ENCODE measurements at places on chromosomes 7 and 10. TPM values are rescaled to one million over a fixed set of nuclear protein-coding genes. Genes with fewer than 3 reads are reported as not detected.

PDE6C gene
- not detected for total RNA-seq

PDK4 gene
- total RNA-seq: 0.31 TPM

DNA sequence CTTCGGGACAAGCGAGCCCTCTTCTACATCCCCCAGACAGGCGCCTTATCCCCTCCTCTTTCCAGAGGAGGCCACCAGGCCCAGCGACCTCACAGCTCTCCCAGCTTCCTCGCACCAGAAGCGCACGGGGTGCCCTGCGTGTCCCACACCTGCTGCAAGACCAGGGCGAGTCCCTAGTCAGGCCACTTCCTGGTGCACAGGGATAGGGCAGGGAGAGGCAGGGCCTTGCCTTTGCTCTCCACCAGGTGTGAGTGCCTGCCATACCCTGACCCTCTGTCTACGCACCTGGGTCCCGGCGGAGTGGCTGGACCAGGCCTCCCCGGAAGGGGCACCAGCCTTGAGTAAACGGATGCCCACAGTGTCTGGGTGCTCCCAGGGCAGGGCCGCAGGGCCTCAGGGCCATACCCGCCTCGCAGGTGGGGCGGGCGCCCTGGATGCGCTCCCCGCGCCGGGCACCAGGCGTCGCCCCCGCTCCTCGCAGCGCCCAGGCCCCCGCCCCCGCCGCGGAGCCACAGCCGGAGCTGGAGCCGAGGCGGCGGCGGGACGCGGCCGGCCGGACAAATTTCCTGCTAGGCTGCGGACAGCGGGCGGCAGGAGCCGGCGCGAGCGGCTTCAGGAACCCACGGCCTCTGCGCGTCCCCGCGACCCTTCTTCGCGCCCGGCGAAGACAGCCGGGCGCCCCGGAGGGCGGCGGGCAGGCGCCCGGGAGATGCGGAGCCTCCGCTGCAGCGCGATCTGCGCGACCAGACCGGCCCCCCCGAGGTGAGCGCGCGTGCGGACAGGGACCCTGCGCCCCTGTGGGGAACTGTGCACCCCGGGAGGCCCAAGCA, at the start of gene PTPRE:
TSS of gene PTPRE (plus strand) at position 556 of the 830 bp plus-strand sequence. CDS start 133,779 bp downstream, outside the sequence.
- no peak within 1 kb of the TSS for H3K27ac ChIP-seq
- DNase-seq: peak; percentile 76
- no peaks in the 10 kb centered on the region for H3K36me3 ChIP-seq
- peaks cover 3% of the 10 kb centered on the region for H3K4me1 ChIP-seq

DNA sequence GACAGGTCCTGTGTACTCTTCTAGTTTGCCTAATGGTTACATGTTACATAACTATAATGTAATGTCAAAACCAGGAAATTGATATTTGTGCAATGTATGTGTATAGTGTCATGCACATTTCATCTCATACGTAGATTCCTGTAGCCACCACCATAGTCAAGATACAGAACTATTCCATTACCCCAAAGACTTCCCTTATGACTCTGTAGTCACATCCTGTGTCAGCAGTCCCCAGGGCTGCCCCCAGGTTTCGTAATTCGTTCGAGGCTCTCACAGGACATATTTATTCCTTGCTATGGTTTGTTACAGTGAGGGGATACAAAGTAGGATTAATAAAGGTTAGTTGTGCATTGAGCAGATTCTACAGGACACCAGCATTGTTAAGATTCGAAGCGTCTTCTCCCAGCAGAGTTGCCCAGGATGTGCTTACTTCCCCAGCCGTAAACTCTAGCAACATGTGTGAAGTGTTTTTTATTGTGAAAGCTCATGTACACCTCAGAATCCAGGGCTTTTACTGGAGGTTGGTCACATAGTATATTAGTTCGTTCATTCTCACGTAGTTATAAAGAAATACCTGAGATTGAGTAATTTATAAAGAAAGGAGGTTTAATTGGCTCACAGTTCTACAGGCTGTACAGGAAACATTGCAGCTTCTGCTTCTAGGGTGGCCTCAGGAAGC, 18.6 kb downstream of the RABGEF1 start:
- H3K27ac ChIP-seq: no peak overlapping the region
- H3K4me1 ChIP-seq: no peaks in the 10 kb centered on the region
- peaks cover 12% of the 10 kb centered on the region for H3K36me3 ChIP-seq
- H3K27me3 ChIP-seq: no peaks in the 10 kb centered on the region
- no peak overlapping the region for H3K4me3 ChIP-seq
- DNase-seq: no peak
